NCI-H1048 (cell line): ENCODE measurements at places on chromosomes 5 and 9.

GRCh38 chr5:31487506-31487905 is 44.4 kb downstream of the DROSHA start:
- DNase-seq = no peak

GRCh38 chr5:172144291-172144815 is 43.7 kb downstream of the STK10 start:
- DNase-seq = no peak

- peak; percentile 52 for DNase-seq
Measured at GRCh38 chr5:178234750-178235587, 2.4 kb upstream of the PHYKPL start.

GRCh38 chr9:130890870-130891687 is 5.5 kb downstream of the QRFP start:
- no peak for DNase-seq

DNA sequence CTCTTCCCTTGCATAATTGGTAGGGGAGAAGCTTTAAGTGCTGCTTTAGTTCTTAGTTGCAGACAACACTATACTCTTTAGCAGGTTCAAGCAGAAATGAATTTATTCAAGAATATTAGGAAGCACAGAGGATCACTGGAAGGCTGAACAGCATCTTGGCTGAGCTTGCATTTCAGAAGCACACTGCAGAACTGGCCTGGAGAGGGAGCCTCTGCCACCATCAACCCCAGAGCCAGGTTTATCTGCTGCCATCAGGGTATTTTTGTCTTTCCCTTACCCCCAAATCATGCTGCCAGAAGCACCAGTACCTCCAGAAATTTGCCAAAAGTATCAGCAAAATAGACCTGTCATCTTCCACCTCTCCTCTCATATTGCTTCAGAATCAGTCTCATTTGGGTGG is 440.7 kb downstream of the DMAC1 start:
- no peak for DNase-seq

DNA sequence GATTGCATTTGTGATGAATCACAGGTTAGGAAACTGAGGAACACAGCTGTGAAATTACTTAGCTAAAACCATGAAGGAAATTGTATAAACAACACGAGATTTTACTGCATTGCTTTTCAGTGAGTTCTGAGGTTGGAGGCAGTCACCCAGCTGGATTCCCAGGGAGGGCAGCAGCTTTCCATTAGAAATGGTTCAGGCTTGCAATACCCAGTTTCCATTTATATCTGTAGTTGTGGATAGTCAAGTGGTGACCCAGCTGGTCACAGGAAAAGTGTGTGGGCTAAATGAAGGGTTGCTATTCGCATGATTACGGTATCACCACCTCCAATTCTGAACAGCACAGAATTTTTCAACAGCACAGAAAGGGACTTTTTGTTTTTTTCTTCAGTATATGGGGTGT is 34.3 kb upstream of the SPATA31D4 start:
- DNase-seq = no peak

DNA sequence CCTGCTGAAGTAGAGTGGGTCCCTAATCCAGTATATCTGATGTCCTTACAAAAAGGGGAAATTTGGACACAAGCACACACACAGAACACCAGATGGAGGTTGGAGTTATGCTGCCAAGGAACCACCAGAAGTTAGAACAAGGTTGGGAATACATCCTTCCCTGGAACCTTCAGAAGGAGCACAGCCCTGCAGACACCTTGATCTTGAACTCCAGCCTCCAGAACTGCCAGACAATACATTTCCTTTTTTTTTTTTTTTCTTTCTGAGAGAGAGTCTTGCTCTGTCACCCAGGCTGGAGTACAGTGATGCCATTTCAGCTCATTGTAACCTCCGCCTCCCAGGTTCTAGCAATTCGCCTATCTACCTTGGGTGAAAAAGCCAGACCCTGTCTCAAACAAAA is 7.1 kb upstream of the ODF2 start:
- DNase-seq = no peak

- no peak for DNase-seq
Measured at GRCh38 chr5:10582512-10582897, 18.6 kb downstream of the ANKRD33B start.

DNA sequence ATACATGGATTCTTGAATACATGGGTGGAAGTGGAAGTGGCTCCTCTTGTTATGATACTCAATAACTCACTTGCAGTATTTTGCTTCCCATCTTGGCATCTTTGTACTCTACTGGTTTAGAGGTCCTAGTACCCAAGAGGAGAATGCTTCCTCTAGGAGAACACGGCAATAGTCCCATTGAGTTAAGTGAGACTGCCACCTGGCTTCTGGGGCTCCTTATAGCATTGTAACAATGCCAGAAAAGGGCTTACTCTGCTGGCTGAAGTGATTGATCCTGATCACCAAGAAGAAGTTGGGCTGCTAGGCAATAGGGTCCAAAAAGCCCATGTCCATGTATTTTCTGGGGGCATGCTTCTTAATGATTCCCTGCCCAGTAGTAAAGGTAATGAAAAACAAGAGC is 627.6 kb upstream of the SGCD start:
- no peak for DNase-seq

GRCh38 chr5:10581867-10582511 is 18.1 kb downstream of the ANKRD33B start:
- no peak for DNase-seq

GRCh38 chr5:151493665-151494064 is 46.3 kb downstream of the SLC36A1 start:
- no peak for DNase-seq

GRCh38 chr5:41878173-41878572 is 7.9 kb upstream of the OXCT1 start:
- no peak for DNase-seq

GRCh38 chr5:21087766-21088165 is 1099.8 kb upstream of the CDH18 start:
- DNase-seq = no peak

GRCh38 chr5:32143617-32144377 is 30.3 kb downstream of the GOLPH3 start:
- no peak for DNase-seq

DNA sequence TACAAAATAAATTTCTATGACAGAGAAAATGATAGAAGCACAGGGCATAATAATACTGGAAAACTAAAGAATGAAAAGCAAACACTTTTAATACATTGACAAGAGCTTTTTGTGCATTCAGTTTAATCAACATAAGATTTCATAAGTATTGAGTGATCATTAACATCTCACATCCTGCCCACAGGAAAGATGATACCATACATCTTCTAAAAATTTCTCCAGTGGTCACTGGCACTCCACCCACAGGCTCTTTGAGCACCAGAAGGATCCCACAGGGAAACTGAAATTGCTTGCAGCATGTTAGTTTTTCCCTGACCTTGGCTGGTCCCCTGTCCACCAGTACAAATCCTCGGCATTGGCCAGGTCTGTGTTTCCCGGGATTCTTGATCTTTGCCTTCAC is 186.0 kb downstream of the CEMIP2 start:
- no peak for DNase-seq

DNA sequence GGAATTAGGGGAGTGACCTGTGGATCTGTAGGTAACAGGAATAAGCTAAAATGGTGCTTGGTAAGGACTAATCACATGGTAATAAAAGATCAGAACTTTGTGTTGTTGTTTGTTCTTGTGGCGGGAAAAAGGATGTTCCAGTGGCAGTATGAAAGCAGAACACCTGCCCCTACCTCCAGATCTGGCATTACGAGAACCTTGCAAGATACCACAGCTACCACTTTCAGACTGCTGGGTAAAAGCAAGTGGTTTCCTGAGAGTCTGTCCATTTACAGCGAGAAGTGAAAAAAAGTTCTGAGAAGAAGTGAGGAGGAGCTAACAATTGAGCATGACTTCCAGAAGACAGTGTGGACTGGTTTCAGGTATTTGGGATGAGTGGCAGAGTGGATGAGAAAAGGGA is 252.5 kb downstream of the TLE4 start:
- no peak for DNase-seq

- no peak for DNase-seq
Measured at GRCh38 chr5:80184235-80185023, 71.4 kb downstream of the SERINC5 start.

GRCh38 chr5:136559651-136560050 is 194.3 kb upstream of the TRPC7 start:
- DNase-seq = no peak

- no peak for DNase-seq
Measured at GRCh38 chr5:146301626-146302025, 37.0 kb upstream of the POU4F3 start.

DNA sequence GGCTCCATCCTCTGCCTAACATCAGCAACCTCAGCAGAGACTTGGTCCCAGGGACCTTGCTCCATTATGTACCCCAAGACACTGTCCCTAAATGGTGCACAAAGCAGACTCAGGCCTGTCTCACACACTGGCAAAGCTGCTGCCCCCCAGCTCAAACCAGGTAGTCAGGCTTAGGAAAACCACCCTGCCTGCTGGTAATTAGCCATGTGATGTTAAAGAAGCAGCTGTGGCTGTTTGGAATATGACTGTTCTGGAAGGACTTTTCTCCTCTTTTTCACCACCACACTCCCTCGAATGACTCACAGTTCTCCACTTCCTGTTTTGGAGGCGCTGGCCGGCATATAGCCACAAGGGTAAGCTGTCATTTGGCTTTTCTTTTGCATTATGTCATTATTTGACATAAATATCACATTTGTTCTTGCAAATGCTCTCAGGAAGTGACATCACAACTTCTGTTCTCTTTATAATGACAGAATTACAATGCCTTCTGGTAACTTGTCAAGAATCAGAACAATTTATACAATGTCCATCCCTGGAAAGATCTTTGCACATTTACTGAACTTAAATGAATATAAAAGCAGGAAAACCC is 113.9 kb downstream of the SUSD1 start:
- no peak for DNase-seq

DNA sequence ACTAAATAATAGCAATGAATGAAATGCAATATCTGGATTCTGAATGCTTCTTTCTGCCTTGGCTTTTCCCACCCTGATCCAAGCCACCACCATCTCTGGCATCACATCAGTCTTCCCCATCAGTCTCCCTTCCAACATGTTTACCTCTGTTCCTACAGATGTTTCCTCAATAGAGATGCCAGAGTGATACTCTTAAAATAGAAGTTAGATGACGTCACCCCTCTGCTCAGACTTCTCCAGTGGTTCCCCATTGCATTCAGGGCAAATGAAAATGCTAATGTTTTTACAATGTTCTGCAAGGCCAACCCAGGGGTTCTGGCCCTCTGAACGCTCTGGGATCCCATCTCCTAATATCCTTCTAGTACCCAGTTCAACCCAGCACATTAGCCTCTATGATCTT is 305.8 kb downstream of the TRIM32 start:
- DNase-seq = no peak

- no peak for DNase-seq
Measured at GRCh38 chr5:154962494-154962893, 21.6 kb downstream of the MRPL22 start.

GRCh38 chr9:38662763-38663593 is 42.6 kb upstream of the ANKRD18A start:
- DNase-seq = no peak

DNA sequence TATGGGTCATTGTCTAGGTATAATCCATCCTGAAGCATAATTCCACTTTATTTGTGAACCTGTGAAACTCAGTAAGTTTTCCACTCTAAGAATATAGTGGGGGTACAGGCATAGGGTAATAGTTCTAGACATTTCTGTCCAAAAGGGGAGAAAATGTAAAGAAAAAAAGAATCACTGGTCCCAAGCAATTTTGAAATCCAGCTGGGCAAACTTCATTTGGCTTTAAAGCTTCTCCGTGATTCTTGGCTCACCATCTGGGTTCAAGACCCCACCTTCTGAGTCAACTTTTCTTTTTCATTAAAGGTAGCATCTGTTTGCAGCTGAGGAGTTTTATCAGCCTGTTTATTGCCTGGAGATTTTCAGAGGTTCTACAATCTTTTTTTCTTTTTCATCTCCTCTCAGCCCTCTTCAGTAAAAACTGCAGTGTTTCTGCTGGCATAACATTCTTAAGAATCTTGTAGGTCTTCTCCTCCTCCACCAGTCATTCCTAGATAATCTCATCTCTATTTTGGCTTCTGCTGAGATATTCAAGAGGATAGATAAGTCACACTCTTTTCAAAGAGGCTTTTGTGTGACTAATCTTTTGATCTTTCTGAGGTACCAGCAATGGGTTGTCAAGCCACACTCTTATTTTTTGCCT is 126.1 kb upstream of the PITX1 start:
- no peak for DNase-seq

- peak; percentile 26 for DNase-seq
Measured at GRCh38 chr5:145681686-145682085, 153.5 kb downstream of the PRELID2 start.

DNA sequence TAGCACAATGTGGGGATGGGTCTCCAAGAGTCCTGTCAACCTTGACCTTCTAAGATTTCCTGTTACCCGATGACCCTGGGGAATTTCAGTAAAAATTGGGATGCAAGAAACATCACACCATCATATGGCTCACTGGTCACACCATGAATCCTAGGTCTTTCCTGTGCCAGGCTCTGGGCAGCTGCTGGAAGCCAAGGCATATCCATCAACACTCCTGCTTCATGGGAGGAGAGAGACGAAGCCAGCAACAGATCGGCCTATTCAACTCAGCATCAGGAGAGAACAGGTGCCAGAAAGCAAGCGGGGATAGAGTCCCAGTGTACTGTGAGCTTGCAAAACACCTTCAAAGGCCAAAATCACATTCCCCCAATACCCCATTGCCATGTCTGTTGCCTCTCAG is 6.5 kb upstream of the NEK6 start:
- DNase-seq = no peak

DNA sequence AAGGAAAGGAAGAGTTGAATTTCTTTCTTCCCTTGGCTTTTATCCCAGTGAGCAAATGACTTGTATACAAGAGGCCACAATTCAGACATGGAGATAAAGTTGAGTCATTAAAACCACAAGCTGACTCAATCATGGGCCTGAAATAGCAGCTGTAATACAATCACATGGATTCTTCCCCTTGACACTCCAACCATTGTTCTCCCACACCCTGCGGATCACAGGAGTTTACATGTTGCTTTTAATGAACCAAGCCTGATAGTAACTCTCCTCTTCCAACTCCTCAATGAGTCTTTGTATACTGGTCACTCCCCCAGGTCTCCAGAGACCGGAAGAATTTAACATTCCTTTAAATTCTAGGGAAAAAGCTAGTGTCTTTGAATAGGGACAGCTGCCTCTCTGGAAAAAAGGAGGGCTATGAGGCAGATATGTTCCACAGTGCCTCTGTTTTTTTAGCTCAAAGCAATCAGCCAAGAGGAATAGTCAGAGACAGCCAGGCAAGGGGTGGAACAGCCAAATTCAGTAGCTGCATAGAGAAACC is 32.4 kb downstream of the PCDHGC5 start:
- peak; percentile 88 for DNase-seq

- DNase-seq = no peak
Measured at GRCh38 chr9:112268413-112268812, 65.0 kb downstream of the PTBP3 start.

GRCh38 chr9:21001581-21001980 is 29.9 kb downstream of the HACD4 start:
- DNase-seq = no peak

- DNase-seq = no peak
Measured at GRCh38 chr9:70315389-70315788, 56.6 kb downstream of the SMC5 start.

- DNase-seq = no peak
Measured at GRCh38 chr5:72356361-72356760, 36.2 kb downstream of the PTCD2 start.
